ENCODE measurements at places on chromosomes 13 and 19. TPM values are rescaled to one million over a fixed set of nuclear protein-coding genes. Genes with fewer than 3 reads are reported as not detected.
A peak's percentile ranks its signal among the peaks of the same experiment; 100 is the strongest.

The SH3GL1 gene
- 72.0 TPM for total RNA-seq

- peak; percentile 95 for DNase-seq
Measured at GRCh38 chr19:4597975-4598671, 38.6 kb upstream of the SEMA6B start.

- DNase-seq: no peak
Measured at GRCh38 chr13:65236841-65237418, 1993.2 kb downstream of the PCDH9 start.

The TNFAIP8L1 gene
- 6.5 TPM for total RNA-seq

- no peak for DNase-seq
Measured at GRCh38 chr13:106156468-106156867, 379.0 kb downstream of the EFNB2 start.

DNA sequence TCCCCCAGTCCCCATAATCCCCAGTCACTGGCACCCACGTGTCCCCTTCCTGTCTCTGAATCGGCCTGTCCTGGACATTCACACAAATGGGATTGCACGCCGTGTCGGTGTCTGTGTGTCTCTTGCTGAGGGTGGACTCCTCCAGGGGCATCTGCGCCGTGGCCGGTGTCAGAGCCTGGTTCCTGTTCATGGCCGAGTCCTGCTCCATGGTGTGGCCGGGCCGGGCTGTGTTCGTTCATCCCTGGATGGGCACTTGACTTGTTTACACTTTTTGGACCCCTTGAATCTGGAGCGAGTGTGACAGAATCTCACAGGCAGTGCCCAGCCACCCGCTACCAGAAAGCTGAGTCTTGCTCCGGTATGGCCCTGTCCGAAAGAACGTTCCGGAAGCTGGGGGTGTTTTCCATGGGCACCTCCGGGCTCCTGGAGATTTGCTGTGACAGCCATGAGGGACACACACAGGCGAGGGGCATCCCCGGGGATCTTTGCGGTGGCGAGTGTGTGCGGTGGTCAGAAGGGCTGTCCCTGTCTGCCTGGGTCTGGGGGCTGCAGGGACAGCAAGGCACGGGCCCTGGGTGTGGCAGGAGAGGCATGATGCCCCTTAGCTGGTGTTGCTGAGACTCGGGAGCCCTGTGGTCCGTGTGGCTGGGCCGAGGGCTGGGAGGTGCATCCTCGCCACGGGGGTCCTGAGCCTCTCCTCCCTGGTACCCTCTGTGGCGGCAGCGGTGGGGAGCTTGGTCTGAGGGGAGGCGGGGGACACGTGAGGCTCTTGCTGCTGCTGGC lies 6.4 kb upstream of the MEX3D start:
- no peak for DNase-seq

The KRTDAP gene
- not detected for total RNA-seq
